Dermis microvascular lymphatic vessel endothelial cell (primary cell): ENCODE measurements at places on chromosomes 7 and 10. TPM values are rescaled to one million over a fixed set of nuclear protein-coding genes. Genes with fewer than 3 reads are reported as not detected.

GRCh38 chr7:35185908-35186731 lies 67.8 kb downstream of the TBX20 start:
- peak; percentile 8 for DNase-seq

DNA sequence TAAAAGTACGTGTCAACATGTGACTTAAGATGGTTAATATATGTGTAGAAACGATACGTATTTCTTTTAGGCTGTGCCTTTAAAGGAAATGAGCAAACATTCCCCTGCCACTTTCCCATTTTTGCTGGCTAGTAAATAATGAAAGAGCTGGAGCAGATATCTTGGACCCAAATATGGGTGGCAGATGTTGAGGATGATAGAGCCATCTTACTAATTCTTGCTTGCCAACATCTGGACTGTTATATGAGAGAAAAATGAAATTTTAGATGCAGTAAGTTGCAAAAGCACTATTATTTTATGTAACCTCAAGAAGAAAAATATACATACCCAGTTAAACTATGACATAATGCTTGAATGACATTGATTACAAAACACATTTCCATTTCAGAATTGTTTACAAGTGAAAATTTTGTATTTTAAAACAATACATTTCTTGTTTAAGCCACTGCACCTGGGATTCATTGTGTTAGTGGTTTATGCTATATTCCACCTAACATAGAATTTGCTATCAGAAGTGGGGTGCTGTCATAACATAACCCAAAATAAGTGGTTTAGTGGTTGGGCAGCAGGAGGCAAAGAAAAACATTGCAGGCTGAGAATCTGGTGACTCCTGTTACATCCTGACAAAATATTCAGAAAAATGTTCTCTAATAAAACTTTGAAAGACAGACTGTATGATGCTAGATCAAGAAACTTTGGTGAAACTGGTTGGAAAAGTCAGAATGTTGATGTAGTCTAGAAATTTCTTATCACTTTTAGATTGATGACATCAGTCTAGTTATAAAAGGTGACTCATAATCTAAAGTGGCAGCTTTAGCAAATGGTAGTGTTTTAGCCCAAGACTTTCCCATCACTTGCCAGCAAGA lies 305.0 kb downstream of the PTEN start:
- DNase-seq = no peak

- DNase-seq = no peak
Observed at GRCh38 chr10:29270883-29271282, 18.0 kb upstream of the LYZL1 start.

- no peak for DNase-seq
Observed at GRCh38 chr10:49361178-49361554, 34.7 kb downstream of the DRGX start.

OGDHL gene
- total RNA-seq = 0.13 and 1.0 TPM in 2 replicates

DNA sequence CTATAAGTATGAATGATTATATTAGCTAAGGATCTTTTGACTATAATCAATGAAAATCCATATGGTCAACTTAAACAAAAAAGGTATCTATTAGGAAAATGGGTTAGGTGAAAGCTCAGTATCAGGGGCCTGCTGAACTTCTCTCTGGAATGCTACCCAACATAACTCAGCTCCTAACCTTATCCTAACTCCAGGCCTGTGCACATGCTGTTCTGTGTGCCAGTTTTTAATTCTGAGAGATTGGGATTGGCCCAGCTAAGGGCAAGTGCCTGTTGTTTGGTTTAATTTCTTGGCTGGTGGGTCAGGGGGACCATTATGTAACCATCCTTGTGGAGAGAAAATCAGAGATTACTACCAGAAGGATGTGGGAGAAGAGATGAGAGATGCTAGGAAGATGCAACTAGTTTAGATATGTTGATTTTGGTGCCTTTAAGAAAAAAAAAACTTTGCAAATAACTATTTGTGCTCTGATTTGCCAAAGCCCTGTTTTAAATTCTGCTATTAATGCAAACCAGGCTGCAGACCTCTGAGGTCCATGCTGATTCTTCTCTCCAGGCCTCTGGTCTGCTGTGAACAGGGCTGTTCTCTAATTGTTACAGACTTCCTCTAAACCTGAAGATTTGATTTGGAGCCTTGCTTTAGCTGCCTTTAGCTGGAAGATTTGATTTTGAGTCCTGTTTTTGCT lies 23.9 kb upstream of the HDAC9 start:
- DNase-seq = no peak

CDC14C gene
- under 0.01 TPM in 1 of 2 replicates, not detected in the other for total RNA-seq

- DNase-seq = no peak
Observed at GRCh38 chr7:1725199-1725690, 55.2 kb downstream of the ELFN1 start.

ANKRD61 gene
- total RNA-seq = under 0.01 and 0.25 TPM in 2 replicates

C7orf33 gene
- total RNA-seq = not detected in 2 replicates

FXYD4 gene
- not detected in 2 replicates for total RNA-seq

DNA sequence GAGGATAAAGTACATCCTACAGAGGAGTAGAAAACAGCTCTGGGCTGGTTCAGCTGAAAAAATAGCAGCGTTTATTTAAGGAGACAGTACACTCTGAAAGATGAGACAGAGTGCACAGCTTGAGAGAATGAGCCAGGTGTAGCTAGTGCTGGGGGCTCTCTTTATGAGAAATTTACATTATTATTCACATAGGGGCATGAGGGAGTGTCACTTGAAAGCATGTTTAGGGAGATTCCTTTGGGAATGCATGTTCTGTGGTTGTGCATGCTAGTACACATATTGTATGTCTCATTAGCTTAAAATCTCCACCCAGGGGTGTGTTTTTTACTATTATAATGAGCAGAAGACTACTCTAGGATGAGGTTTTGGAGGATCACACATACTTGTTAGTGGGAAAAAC lies 1224.4 kb downstream of the REEP3 start:
- no peak for DNase-seq

NKX2-3 gene
- not detected in 2 replicates for total RNA-seq

DNA sequence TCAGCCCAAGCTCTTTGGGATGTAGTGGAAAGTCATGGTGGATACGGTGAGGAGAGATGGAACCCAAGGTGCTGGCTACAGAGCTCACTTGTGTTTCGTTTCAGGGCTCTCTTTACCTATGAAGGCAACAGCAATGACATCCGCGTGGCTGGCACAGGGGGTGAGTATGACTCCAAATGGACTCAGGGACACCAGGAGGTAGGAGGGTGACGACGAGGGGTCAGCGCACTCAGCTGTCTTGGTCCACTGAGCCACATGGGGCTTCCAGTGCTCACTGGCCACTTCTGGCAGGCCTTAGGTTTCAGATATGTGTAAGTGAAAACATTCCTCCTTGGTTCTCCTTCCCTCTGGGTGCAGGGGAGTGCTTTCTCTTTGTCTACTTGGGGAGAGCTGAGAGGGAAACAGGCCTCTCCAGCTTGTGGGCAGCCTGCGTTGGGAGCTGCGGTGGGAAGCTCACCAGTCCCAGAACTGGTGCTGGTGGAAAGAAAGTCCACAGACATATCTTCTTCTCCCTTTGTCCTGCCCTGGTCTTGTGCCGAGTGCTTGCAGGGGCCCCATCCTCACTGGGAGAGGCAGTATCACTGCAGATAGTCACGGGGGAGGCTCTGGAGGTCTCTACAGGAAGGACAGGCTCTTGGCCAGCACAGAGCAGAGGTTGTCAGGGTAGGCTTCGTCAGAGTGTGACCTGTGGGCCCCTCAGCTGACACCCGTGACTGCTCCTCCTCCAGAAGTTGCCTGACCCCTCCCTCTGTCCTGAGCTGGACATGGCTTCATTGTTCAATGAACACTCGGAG lies 5.8 kb downstream of the DBNL start:
- no peak for DNase-seq

GRCh38 chr7:115356139-115356746 lies 434.3 kb downstream of the MDFIC start:
- DNase-seq = peak; percentile 1

- no peak for DNase-seq
Observed at GRCh38 chr7:11702938-11703337, 129.1 kb downstream of the THSD7A start.

DNA sequence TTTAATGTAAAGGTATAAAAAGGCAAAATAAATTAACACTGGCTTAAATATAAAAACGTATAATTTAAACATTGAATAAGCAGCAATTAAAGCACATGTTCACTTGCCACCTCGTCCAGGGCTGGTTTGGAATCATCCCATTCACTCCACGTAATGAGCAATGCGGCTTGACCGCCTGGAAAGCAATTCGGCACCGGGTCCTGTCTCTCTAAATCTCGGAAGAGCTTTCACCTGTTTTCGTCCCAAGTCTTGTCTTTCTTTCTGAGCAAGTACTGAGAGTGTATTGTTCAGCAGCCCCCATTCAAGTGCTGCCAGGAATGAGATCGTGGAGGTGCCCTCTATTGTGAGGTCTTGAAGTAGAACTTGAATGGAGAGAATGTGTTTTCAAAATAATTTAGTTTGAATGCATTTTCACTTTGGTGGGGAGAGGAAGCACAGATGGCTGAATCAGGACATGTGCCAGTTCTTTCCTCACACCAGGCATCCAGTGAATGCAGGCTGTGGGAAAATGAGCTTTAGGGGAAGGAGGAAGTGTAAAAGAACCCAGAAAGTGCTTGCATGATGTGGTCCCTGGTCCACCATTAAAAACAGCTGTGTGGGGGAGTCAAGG lies 515.2 kb downstream of the REEP3 start:
- DNase-seq = no peak

DNA sequence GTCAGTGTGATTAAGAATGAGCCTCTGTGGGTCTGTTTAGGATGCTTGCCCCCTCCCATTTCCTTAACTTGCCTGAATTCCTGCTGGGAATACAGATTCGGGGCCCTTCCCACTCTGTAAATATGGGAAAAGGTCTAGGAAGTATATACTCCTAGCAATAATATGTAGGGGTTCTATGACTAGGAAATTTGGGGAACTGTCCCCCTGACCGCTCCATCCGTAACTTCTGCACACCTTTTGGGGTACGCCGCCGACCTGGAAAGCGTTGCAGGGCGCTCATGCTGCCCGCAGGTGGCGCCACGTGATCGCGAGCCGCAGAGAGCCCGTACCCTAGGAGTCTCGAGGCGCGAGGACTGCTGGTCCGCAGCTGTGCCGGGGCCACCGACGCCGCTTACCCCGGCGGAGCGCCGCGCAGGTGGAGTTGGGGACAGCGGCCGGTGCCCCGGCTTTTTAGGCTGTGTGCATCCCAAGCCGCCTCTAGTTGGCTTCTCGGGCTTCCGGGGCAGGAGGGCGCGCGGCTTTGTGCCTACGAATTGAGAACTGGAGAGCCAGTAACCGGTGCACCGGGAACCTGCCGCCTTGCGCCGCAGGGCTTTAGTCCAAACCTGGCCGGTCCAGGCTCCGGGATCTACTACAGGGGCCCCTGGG lies 656 bp upstream of the CNNM2 start:
- DNase-seq = peak; percentile 73

DNA sequence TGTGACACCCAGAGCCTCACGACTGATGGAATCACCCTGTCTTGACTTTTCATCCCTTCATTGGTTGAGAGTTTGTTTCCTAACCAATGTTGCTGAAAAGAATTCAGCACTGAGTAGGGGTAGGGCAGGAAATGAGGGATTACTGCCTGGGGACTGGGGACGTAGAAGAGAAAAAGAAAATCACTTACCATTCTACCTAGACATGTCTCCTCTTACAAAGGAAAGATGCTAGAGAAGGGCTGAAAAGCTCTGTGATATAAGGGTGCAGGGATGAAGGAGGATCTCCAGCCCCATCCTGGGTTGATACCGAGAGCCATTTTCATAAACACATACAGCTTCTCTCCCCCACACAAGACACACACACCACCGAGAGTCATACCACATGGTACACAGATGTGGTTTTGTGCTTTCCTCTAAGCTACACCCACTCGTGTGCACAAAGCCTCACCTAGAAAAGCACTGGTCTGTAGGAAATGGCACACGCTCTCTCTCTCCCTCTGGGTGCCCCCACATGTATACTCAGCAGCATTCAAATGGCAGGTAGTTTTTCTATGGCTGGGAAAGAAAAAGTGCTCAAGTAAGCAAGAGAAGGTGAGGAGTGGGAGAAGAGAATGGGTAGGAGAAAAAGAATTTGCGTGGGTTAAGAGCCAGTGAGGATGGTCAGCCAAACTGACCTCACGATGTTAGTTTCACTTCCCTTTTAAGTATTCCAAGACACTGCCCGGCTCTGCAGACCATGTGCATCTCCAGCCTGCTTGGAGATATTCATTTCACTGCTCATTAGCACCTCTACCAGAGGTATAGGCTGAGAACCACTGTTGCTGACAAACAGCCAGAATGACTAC lies 85.8 kb downstream of the CALD1 start:
- DNase-seq = no peak

STRIP2 gene
- 2.3 TPM in 2 replicates for total RNA-seq

PNLIPRP1 gene
- not detected in 2 replicates for total RNA-seq

DNA sequence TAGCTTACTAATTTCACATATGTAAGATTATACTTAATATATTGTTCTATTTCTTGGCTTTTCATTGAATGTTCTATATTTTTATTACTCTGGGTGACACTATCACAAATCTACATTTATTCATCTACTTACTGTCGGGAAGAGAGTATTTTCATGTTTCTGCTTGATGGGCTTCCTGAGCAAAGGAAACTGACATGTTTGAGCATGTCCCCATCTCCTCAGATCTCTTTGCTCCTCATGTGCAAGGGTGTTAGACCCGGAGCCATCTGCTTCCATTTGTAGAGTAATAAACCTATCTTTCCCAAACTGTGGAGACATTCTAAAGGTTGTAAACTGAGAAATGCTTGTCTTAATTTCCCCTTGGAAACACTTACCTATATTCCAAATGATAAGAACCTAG lies 103.5 kb downstream of the LSMEM1 start:
- no peak for DNase-seq

GRCh38 chr7:35848725-35849124 lies 47.9 kb downstream of the SEPTIN7 start:
- no peak for DNase-seq

- DNase-seq = no peak
Observed at GRCh38 chr7:142133731-142134148, 22.2 kb downstream of the MGAM2 start.

AOAH gene
- 0.13 and 0.51 TPM in 2 replicates for total RNA-seq

GRCh38 chr7:52992479-52993162 lies 42.8 kb upstream of the POM121L12 start:
- DNase-seq = no peak

DNA sequence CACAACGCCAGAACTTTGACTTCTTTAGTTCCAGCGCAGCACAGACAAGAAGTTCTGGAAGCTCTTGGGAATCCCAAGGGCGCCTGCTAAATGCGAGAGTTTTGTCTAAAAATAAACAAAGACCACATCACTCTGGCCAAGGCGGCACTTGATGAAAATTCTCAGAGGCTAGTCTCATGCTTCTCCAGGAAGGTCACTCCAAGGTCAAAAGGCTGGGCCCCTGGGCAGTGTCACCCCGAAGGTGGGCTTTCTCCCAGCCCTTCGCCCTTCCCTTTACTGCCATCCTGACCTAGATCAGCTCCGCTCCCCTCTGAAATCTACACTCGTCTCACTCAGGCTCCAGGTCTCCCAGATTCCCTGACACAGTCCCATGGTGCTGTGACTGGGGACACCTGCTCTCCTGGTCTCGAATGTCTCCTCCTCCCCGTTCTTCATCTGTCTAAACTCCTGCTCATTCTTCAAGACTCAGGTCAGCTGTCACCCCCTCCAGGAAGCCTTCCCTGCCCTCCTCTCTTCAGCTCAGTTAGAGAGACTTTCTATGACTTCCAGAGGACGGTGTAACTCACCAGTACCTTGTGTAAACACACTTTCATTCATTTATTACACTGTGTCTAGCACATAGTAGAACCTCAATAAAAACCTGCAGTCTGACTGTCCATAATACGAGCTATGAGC lies 10.5 kb downstream of the FAM53B start:
- no peak for DNase-seq

IFT22 gene
- total RNA-seq = 10.7 and 14.8 TPM in 2 replicates
